ENCODE measurements at places on chromosomes 1 and 21.

GRCh38 chr1:6870086-6870485, 84.8 kb downstream of the CAMTA1 start:
- DNase-seq: no peak

DNA sequence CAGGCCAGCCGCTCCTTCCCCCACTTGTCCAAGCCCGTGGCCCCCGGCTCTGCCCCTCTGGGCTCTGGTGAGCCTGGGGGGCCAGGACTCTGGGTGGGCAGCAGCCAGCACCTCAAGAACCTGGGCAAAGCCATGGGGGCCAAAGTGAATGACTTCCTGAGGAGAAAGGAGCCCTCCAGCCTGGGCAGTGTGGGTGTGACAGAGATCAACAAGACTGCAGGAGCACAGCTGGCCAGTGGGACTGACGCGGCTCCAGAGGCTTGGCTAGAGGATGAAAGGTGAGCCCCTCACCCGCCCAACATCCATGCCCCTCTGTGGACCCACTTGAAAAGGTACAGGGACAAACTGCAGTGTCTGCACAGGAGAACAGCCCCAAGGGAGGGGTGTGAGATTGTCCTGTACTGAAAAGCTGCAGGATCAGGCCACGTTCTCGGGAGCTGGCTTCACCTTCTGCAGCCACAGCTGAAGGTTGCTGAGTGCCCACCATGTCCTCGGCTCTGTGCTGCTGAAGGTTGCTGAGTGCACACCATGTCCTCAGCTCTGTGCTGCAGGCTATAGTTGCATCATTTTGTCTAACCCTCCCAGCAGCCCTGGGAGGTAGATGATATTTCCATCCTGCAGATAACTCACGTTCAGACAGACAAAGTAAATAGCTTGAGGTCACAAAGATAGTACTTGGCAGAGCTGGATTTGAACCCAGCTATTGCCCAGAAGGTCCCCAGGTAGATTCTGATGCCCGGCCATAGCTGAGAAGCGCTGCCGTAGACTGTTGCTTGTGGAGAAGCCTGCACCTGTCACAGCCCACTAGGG, 618 bp downstream of the C1orf226 start:
- DNase-seq: no peak

GRCh38 chr1:17333081-17333480, 25.1 kb downstream of the PADI4 start:
- DNase-seq: no peak

DNA sequence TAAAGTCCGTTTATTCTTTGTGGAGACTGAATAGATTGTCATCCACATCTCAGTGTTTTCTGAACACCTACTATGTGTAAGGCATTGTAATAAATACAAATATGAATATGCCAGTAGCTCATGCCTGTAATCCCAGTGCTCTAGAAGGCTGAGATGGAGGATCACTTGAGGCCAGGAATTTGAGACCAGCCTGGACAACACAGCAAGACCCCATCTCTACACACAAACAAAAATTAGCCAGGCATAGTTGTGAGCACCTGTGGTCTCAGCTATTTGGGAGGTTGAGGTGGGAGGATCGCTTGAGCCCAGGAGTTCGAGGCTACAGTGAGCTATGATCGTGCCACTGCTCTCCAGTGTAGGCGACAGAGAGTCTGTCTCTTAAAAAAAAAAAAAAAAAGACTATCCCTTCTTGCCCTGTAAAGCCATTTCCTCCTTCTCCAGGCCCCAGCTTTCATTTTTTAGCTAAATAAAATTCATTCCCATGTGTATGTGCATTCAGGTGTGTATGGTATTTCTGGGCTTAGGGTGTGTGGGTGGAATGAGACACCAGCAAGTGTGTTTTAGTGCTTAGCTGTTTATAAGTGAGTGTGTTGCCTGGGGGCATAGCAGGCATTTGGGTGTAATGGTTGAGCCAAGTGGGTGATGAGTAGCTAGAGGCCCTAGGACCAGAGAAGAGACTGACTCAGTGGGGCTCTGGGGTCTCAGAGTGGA, 7.8 kb downstream of the CELSR2 start:
- no peak for DNase-seq

DNA sequence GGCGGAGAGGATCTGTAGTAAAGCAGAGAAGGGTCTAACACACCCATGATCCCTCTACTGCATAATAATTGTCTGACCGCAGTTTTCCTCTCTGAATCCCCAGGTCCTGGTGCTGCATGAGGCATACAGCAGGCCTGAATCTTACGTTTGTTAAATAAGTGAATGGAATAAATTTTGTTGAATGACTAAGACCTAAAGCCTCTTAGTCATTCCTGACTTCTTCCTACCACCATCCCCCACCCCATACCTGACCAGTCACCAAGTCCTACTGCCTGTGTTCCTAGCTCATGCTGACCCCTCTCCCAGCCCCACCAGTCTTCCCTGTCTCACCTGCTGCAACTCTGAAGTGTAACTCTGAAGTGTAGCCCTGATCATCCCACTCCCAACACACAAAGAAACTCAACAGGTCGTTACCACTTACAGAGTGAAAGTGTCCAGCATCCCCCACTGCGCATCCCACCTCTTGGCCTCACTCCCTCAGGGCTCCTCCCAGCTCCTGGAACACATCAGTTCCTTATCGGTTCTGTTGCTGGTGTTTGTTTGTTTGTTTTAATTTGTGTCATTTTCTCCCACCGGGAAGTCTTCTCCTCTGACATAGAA, 9.7 kb downstream of the GJA5 start:
- DNase-seq: no peak

GRCh38 chr1:164576291-164577271, 17.6 kb downstream of the PBX1 start:
- DNase-seq: no peak

DNA sequence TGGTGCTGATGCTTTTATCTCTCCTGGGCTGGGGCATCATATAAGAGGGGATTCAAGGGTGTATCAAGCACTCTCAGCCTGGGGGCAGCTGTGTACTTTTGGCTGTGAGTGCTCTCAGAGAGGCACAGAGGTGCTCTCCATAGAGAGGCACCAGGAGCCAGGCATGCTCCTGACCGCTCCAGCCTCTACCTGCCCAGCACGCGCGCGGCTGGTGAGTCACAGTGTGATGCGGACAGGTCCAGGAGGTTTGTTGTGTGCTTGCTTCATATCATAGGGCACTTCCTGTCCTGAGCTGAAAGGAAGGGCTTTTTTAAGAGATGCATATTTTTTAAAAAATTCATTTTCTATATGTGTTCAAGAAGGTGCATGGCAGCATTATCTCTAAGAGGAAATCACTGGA, 93.6 kb upstream of the BCAR3 start:
- DNase-seq: no peak

- no peak for DNase-seq
Measured at GRCh38 chr1:118323246-118323645, 138.2 kb upstream of the SPAG17 start.

DNA sequence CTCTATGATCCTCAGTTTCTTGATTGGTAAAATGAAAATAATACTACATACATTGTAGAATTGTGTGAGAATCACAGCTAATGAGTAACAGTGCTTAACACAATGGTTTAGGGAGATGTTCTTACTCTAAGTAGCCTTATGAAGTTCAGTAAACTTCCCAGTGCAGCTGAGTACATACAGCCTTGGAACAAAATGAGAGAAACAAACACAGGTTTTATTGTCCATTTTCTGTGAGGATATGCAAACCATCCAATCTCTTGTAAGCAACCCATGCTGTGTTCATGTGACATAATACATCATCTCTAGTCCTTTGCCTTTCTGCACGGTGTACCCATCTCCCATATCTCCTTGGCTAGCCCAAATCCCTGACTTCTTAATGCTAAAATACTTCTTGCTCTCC, 14.7 kb upstream of the STRIP1 start:
- no peak for DNase-seq
